AG10803 (cell line): ENCODE measurements at places on chromosomes 3 and 15.

GRCh38 chr15:52728899-52729298 lies 49.7 kb upstream of the ATOSA start:
- peak; percentile 69 for DNase-seq

- DNase-seq: peak; percentile 80
These were observed 704 bp downstream of the DLG1 start for GRCh38 chr3:197297476-197298340.

- DNase-seq: no peak
These were observed 41.0 kb upstream of the TP63 start for GRCh38 chr3:189590223-189590622.

GRCh38 chr3:183526838-183527427 lies 28.6 kb downstream of the KLHL6 start:
- DNase-seq: no peak

DNA sequence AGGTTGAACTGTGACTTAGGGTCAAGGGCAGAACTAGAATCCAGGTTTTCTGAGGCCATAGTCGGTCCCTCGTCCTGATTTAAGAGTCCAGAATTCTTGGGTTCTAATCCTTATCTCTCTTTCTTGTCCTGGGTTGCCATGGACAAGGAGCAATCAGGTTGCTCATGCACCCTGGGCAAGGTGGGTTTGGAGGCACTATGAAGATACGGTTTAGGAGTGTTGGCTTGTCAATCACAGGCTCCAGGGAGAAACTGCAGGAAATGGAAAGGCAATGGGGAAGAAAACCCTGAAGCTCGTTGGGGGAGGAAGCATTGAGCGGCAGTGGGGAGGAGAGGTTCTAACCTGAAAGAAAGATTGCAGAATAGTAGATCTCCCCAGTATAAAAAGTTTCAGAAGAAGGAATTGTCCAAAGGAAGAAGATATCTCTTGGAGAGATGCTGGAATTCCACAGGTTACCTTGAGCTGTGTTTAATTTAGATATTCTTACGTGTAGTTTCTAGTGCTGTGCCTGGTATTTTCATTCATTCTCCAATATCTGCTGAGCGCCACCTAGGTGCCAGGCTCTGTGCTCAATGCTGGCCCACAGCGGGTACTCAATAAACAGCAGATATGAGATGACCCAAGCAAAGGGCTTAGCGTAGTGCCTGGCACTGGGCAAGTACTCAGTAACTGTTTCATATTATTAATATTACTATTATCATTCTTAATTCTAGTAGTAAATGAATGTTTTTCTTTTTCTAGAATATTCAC lies 2.0 kb downstream of the ACAN start:
- DNase-seq: no peak

DNA sequence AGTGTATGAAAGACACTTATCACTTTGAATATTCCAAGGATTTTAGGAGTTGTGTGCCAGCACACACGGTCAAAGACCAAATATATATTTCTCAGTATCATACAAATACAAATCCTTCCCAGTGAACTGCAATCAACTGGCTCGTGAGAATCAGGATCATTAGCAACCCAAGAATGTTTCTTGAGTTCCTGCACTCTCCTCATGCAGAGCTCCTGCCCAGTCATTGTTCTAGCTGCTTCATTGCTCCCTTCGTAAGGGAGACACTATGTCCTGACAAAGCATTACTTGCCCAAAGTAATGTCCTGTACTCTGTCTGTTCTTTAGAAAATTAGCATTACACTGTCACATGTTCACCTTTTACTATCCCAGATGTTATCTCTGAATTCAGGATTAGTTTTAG lies 92.0 kb upstream of the SLC4A7 start:
- peak; percentile 42 for DNase-seq

DNA sequence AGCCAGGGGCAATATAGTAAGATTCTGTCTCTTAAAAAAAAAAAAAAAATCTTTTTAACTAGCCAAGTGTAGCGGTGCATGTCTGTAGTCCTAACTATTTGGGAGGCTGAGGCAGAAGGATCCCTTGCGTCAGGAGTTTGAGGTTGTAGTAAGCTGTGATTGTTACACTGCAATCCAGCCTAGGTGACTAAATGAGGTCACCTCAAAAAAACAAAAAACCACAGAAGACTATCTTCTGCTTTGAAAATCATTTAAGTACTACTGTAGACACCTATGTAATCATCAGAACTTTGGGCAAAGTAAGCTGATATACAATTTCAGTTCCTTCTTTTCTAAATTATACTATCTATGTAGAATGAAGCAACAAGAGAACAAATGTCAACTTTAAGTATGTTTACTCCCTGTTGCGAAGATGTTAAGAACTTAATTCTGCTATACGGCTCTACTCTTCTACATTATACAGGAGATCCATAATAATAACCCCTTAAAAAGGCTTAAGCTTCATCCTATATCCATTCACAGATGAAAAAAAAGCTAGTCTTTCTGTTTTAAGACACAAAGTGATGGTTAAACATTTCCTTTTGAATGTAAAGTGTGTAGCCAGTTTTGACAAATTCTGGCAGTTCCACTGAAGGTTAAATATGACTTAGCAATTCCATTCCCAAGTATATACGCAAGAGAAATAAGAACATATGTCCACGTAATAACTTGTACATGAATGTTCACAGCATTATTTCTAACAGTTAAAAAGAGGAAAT lies 15.2 kb downstream of the DAZL start:
- no peak for DNase-seq

- DNase-seq: no peak
These were observed 18.7 kb upstream of the PAQR9 start for GRCh38 chr3:142982038-142982773.

GRCh38 chr3:48960841-48961413 lies 29.1 kb upstream of the P4HTM start:
- DNase-seq: peak; percentile 29

DNA sequence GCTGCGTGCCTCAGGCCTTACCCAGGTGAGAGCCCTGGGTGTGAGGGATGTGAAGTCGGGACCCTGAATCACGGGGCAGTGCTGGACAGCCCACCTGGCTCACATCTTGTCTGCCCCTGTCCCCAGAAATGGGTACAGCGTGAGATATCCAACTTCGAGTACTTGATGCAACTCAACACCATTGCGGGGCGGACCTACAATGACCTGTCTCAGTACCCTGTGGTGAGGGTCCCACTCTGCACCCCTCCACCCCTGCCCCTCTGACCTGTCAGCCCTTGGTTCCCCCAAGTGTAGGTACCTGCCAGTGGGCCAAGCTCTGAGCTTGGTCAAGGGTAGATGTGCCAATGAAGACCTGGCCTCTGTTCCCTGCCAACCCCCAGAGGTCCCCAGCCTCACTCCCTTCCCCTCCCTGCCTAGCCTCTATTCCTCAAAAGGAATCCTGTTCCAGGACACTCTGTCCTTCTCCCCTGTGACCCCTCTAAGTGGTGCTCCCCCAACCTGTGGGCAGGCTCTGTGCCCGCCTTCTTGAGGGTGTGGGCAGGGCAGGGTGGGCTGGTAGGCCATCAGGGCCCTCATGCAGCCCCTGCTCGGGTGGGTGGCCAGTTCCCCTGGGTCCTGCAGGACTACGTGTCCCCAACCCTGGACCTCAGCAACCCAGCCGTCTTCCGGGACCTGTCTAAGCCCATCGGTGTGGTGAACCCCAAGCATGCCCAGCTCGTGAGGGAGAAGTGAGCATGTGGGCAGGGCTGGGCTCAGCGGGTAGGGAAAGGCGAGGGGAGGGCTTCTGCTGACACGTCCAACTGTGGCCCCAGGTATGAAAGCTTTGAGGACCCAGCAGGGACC lies 25.1 kb downstream of the NBEAL2 start:
- DNase-seq: no peak

- DNase-seq: no peak
These were observed 26.3 kb downstream of the NRG4 start for GRCh38 chr15:75985971-75986370.

- peak; percentile 88 for DNase-seq
These were observed 153.8 kb downstream of the RAP2B start for GRCh38 chr3:153315781-153316180.

DNA sequence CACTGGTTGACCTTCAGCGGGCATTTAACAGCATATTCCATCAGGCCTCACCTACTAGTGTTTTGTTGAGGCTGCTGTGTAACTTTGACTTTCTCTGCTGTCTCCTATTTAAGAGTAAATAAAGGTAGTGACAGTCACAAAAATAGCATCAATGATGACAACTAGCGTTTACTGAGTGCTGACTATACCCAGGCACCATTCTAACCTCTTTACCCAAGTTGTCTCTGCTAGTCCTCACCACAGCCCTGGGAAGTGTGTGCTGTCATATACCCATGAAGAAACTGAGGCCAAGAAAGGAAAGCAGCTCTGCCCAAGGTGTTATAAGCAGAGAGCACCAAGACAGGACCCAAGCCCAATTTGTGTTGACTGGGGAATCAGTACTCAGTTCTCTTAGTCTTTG lies 286.4 kb upstream of the CTDSPL start:
- no peak for DNase-seq

DNA sequence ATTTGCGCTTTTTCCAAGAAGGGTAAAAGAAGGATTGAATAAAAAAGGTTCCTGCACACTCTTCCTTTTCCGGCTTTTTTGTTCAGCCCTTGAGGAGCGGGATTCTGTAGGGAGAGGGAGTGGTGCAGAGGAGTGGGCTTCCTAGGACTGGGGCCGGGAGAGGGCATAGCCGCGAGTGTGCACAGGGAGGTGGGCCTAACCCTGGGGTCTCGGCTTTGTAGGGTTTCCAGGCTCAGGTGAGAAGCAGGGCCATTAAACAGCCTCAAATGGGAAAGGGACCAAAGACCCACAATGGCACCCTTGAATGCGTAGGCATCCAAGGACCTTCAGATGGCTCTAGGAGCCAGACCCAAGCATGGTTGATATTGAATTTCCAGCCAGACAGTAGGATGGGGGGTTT lies 35.4 kb upstream of the RAB6B start:
- no peak for DNase-seq

DNA sequence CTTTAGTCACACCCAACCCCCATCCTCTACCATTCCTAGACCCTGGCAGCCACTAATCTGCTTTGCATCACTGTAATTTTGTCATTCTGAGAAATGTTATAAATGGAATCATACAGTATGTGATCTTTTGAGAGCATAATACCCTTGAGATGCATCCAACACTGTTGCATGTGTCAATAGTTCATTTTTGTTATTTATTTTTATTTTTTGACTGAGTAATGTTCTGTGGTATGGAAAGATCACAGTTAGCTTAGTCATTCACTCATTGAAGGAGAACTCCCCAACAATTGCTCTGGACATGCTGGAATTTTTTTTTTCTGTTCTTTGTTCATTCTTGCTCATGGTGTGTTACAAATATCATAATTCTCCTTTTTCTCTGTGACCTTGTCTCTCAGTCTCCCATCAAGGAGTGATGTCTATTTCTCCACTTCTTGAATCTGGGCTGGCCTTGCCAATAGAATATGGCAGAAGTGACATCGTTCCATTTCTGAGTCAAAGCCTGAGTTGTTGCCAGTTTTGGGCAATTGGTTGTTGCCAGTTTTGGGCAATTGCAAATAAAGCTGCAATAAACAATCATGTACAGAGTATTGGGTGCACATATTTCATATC lies 6.8 kb upstream of the ADPGK start:
- DNase-seq: peak; percentile 30

DNA sequence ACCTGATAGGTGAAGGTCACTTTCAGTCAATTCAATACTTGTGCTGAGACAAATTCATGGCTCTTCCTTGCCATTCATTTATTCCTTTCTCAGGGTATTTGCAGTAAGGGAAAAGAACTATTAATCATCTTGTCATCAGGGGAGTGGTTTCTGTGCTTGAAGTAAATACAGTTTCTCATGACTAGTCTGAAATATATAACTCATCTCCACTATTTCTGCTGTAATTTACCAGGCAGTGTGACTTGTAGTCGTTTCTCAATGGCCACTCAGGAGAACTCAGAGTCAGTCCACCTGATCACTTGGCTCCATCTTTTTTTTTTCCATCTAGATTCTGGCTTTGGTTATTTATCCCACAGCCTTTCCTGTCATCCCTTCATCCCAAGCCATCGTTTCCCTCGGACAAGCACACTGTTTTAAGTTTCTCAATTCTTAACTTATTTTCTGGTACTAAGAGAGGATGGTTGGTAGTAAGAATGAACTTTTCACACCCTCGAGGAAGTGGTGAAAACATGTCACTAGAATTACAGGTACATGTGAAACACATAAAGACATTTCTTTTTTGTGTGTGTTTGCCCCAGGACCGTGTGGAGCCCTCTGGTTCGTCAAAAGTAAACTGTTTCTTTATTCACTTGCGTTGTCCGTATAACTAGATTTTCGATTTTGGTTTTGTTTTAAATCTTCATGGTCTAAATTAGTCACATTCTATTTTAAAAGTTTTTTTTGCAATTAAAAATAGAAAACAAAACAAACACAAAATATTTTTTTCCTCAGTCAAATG lies 620.2 kb downstream of the ZBBX start:
- no peak for DNase-seq

GRCh38 chr15:47429376-47429775 lies 287.9 kb upstream of the SEMA6D start:
- DNase-seq: peak; percentile 24

DNA sequence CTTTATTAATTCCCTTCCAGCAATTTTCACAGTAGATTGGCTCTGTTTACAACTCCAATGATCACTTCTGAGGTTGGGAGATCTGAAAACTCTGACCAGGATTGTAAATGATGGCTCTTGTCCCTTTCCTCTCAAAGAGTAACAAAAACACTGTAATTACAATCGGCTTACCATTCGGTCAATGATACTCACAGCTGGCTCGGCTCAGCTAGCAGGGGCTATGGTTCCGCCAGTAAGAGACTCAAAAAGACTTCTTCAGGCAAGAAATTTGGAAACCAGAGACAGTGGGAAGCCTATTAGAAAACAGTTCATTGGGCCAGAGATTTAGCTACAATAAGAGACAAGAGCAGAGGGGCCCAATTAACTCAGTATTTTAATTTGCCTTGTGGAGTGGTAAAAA lies 96.6 kb downstream of the LRRC3B start:
- no peak for DNase-seq

DNA sequence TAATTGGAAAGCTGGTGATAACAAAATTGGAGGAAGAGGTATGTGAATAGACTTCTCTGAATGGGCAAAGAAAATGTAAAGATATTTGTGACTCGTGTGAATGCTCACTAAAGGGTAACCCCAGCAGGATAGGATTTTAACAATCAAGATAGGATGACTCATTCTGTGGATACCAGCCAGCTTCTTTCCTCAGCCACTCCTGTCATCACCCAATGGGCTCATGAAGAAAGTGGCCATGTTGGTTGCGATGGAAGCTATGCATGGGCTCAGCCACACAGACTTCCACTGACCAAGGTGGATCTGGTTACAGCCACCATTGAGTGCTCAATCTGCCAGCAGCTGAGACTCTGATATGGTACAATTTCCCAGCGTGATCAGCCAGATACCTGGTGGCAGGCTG lies 40.9 kb downstream of the STRIT1 start:
- peak; percentile 17 for DNase-seq

- peak; percentile 20 for DNase-seq
These were observed 520.6 kb downstream of the MFSD1 start for GRCh38 chr3:159322322-159322939.
